MM.1S (cell line): ENCODE measurements at places on chromosomes 16 and 17.

GRCh38 chr17:31673076-31673475 is 186.0 kb downstream of the COPRS start:
- no peak for DNase-seq

DNA sequence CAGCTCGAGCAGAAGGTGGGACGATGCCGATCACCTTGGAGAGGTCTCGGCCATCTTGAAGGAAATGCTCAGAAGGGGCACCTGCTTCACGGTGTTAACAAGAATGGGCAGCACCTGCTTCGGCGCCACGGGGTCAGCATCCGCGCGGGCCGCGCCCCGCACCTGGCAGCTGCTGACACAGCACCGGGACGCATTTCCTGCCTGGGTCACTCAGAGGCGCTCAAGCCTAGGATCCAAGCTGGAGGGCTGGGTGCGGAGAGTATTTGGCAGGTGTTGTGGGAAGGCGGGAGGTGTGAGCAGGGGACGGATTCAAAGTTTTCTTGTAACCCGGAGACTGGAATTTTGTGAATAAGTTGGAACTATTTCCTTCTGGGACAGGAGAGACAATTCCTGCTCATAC is 39.3 kb upstream of the AKTIP start:
- DNase-seq: no peak

GRCh38 chr16:19809693-19810092 is 75.0 kb downstream of the GPRC5B start:
- no peak for DNase-seq

DNA sequence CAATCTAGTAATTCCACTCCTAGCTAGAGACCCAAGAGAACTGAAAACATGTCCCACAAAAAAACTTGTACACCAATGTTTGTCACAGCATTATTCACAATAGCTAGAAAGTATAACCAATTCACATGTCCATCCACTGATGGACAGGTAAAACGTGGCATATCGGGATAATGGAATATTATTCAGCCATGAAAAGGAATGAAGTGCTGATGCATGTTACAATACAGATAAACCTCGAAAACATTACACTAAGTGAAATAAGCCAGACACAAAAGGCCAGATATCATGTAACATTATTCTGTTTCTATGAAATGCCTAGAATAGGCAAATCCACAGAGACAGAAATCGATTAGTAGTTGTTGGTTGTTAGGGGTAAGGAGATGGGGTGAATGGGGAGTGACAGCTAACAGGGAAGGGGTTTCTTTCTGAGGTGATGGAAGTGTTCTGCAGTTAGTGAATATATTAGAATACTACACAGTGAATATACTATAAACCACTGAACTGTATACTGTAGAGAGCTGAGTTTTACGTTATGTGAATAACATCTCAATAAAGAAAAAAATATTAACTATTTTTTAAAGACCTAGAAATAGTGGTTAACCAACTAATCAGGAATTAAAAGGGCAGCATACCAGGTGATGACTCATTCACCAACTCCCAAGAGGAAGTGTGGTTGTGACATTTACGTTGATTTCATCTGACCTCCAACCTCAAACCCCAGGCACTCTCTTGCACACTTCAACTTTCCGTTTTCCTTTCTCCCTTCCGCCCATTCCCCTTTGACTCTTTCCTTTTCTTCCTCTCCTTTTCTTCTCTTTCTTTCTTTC is 48.6 kb downstream of the GAS7 start:
- DNase-seq: no peak

GRCh38 chr17:36592316-36592715 is 637 bp downstream of the DHRS11 start:
- DNase-seq: no peak

GRCh38 chr16:89268987-89269735 is 51.7 kb downstream of the ZNF778 start:
- no peak for DNase-seq

- no peak for DNase-seq
Measured at GRCh38 chr17:37726891-37727675, 17.8 kb downstream of the HNF1B start.

DNA sequence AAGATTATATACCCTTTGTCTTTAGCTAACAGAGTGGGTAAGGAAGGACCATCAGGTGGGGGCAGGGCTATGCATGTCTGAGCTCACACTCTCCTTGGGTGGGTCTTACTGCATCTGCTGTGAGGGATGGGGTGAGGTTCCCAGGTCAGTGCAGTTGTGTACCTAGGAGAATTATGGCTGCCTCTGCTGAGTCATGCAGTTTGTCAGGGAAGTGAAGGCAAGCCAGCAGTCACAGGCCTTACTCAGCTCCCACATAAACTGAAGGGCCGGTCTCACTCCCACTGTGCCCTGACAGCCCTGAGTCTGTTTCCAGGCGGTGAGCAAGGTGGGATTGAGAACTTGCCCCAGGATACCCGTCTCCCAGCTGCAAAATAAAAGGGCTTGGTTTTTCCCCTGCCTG is 328.6 kb downstream of the MAP2K6 start:
- DNase-seq: no peak

- DNase-seq: no peak
Measured at GRCh38 chr16:85170590-85171003, 58.3 kb upstream of the CIBAR2 start.

- DNase-seq: peak; percentile 11
Measured at GRCh38 chr16:3400446-3400778, 392 bp downstream of the ZSCAN32 start.

DNA sequence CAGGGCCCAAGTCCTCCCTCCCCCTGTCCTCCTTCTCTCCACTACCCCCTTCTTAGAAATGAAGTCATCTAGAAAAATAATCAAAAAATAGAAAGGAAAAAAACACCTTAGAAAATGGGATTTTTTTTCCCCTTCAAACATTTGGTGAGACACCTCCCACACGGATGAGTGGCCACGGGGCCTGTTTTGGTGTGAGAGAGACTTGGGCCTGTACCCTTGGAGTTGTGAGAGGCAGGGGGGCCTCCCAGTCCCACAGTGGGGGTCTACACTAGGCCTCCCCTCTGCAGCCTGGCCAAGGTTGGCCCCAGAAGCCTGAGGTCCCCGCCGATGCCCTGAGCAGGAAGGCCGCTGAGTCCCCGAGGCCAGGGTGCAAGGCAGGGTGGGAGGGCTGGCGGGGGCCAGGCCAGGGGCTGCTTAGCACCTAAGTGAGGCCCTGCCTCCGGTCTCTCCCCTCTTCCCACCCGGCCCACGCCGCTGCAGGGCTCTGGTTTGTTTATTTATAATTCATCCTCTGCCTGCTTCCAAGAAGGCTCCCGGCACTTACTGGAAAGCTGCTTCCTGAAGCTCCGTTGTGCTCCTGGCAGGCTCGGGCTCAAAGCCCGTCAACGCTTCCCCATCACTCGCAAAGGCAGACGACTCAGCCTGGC is 26.4 kb downstream of the NPTX1 start:
- no peak for DNase-seq

GRCh38 chr17:42274812-42275526 is 1.2 kb downstream of the STAT5B start:
- DNase-seq: no peak

DNA sequence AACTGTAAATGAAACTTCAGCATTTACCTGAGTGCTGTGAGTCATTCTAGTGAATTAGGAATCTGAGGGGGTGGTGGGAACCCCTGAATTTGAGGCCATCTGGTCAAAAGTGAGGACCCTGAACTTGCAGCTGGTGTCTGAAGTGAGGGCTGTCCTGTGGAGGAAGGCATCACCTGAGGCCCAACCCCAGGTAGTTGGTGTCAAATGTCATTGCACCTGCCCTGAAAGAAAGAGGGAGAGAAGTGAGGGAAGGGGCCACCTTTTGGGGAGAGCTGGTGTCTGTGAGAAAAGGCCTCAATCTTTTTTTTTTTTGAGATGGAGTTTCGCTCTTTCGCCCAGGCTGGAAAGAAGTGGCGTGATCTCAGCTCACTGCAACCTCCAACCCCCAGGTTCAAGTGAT is 12.5 kb upstream of the PRPSAP1 start:
- DNase-seq: no peak

DNA sequence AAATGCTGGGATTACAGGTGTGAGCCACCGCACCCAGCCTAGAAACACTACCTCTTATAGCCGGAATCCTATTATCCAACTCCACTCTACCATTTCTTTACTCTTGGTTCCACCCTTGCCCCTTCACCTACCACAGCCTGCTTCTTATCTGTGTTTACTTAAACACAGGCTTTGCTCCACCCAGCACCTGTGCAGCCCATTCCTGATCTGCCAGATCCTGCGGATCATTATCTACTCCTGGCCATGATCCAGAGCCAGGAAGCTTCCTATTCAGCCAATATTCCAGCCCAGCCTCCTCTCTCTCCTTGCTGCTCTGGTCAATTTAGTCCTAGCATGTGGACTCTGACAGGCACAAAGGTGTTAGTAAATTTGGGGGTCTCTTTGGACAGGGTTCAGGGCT is 98.8 kb upstream of the MED13 start:
- no peak for DNase-seq
